Tibial nerve (tissue), 4 donors: ENCODE measurements at places on chromosomes 16 and 17. TPM values are rescaled to one million over a fixed set of nuclear protein-coding genes. Genes with fewer than 3 reads are reported as not detected.

DNA sequence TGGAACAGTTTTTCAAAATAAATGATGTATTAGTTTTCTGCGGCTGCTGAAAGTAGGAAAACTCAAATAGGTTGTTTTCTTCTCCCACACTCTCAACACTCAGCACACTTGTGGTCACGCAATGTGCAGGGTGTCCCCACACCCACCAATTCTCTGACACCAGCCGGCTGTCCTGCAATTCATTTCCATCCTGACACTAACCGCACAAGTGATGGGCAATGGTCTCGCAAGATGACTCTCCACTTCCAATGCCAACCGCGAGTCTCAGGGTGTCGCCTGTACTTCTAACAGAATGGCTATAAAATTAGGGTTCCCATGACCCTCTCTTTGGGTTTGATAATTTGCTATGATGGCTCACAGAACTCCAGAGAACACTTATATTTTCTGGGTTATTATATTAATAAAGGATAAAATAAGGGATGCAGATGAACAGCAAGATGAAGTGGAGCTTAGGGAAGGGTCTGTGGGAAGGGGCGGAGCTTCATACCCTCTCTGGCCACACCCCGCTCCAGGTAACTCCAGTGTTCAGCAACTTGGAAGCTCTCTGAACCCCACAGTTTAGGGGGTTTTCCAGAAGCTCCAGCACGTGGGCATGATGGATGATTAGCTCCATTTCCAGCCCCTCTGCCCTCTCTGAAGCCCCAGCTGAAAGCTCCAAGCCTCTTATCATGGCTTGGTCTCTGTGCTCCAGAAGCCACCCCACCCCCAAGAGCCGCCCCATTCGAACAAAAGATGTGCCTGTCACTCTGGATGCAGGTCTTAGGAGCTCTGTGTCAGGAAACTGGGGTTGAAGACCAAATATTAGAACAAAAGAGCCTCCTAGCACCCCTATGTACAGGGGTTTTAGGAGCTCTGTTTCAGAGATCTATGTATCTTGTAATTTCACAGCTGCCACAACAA, 19.8 kb downstream of the TAF1C start:
- H3K27ac ChIP-seq, result no peak overlapping the region
- H3K36me3 ChIP-seq, result no peaks in the 10 kb centered on the region
- no peaks in the 10 kb centered on the region for H3K27me3 ChIP-seq

GRCh38 chr16:87322833-87323726, 5.9 kb upstream of the C16orf95 start:
- no peaks in the 10 kb centered on the region for H3K36me3 ChIP-seq
- H3K27me3 ChIP-seq, result no peaks in the 10 kb centered on the region
- no peak overlapping the region for H3K4me3 ChIP-seq

DNA sequence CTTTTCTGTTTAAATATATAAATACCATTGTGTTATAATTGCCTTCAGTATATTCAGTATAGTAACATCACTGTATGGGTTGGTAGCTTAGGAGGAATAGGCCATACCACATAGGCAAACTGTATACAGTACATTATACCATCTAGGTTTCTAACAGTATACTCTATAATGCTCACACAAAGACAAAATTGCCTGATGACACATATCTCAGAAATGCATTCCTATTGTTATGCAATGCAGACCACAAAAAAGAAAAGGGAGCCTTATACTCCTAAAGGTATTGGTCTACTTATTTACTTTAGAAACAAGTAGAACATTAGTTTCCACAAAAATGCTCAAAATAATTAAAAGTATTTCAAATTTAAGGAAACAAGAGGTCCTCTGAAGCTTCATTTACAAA, 47.9 kb downstream of the SETD6 start:
- H3K4me3 ChIP-seq, result no peak overlapping the region
- no peak overlapping the region for H3K27ac ChIP-seq
- no peaks in the 10 kb centered on the region for H3K27me3 ChIP-seq

- no peak for DNase-seq
- H3K27ac ChIP-seq, result no peak overlapping the region
- no peaks in the 10 kb centered on the region for H3K4me1 ChIP-seq
- no peaks in the 10 kb centered on the region for H3K27me3 ChIP-seq
These were observed 133.8 kb upstream of the PLCG2 start for GRCh38 chr16:81645266-81645694.

DNA sequence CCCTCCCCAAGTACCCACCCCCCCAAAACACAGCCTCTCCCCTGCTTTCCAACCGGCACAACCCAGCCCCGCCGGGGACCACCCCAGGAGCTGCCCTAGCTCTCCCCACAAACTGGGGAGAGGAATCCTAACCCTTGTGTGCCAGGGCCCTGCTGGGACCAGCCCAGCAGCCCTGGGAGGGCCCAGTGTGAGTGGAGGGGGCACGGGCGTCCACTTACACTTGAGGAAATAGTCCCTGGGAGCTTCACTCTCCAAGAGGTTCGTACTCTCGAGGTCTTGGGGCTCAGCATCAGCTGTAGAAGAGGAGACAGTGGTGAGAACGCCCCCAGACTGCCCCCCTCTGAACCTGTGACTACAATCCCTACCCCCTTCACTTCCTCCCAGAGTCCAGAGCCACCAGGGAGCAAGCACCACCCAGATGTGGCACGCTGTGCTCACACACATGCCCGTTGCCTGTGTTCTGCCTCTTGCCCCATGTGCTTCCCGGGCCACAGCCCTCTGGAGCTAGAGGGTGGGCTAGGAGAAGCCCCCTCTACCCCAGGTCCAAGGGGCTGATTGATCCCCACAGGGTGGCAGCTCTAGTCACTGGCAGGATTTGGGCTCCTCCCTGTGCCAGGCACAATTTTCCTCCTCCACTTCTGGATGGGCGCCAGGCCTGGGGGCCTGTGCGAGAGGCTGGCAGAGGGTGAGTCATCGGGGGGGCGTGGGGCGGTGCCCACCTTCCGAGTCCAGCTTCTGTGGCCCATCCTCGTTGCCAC, 3.0 kb downstream of the TRIM47 start:
- peaks cover 68% of the 10 kb centered on the region for H3K4me1 ChIP-seq
- peak overlapping the region; percentile 96 for H3K27ac ChIP-seq
- H3K27me3 ChIP-seq, result no peaks in the 10 kb centered on the region
- H3K36me3 ChIP-seq, result no peaks in the 10 kb centered on the region
- H3K4me3 ChIP-seq, result peak overlapping the region; percentile 60

- no peaks in the 10 kb centered on the region for H3K36me3 ChIP-seq
- DNase-seq, result no peak
- no peaks in the 10 kb centered on the region for H3K4me1 ChIP-seq
- H3K4me3 ChIP-seq, result no peak overlapping the region
- no peak overlapping the region for H3K27ac ChIP-seq
These were observed 48.1 kb downstream of the HS3ST2 start for GRCh38 chr16:22862046-22862445.

GRCh38 chr16:81899601-81900000, 111.7 kb downstream of the SDR42E1 start:
- no peaks in the 10 kb centered on the region for H3K27me3 ChIP-seq
- peaks cover 6% of the 10 kb centered on the region for H3K36me3 ChIP-seq
- no peak overlapping the region for H3K4me3 ChIP-seq

DNA sequence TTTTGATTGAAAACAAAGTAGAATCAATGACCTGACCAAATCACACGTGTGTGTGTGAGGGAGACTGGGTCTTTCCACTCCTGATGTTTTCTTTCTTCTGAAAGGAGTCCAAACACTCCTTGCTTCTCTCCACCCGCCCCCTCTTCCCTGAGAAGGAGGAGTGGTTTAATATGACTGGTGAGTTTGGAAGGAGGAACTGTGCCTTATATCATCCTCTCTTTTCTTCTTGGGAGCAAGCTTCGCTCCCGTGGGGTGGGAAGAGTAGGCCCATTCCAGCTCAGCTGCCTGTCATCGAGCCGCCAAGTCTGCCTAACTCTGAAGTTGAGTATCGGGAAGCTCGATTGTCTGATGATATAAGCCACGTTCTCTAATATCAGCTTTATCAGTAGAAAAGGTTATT, 96.5 kb downstream of the YPEL2 start:
- H3K27ac ChIP-seq, result peak overlapping the region; percentile 53
- no peaks in the 10 kb centered on the region for H3K36me3 ChIP-seq
- no peaks in the 10 kb centered on the region for H3K27me3 ChIP-seq
- DNase-seq, result no peak
- no peak overlapping the region for H3K4me3 ChIP-seq

DNA sequence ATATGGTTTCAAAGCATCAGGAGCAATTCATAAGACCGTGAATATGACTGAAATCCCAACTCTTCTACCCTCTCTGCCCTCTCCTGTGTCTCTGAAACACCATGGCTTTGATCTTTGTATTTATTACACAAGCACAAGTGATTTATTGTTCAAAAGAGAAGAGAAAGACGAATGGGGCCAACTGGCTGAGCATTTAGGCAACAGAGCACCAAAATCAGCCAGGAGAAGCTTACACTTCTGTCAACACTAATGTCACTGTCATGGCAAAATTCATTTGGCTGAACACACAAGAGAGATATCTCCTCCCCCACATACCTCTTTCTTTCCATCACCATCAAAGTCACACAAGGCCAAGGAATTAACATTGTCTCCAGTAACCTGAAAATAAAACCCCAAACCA, 9.3 kb downstream of the BBS2 start:
- H3K27ac ChIP-seq, result peak overlapping the region; percentile 84
- H3K4me1 ChIP-seq, result no peaks in the 10 kb centered on the region
- H3K36me3 ChIP-seq, result peaks cover 3% of the 10 kb centered on the region
- DNase-seq, result no peak
- no peak overlapping the region for H3K4me3 ChIP-seq

DNA sequence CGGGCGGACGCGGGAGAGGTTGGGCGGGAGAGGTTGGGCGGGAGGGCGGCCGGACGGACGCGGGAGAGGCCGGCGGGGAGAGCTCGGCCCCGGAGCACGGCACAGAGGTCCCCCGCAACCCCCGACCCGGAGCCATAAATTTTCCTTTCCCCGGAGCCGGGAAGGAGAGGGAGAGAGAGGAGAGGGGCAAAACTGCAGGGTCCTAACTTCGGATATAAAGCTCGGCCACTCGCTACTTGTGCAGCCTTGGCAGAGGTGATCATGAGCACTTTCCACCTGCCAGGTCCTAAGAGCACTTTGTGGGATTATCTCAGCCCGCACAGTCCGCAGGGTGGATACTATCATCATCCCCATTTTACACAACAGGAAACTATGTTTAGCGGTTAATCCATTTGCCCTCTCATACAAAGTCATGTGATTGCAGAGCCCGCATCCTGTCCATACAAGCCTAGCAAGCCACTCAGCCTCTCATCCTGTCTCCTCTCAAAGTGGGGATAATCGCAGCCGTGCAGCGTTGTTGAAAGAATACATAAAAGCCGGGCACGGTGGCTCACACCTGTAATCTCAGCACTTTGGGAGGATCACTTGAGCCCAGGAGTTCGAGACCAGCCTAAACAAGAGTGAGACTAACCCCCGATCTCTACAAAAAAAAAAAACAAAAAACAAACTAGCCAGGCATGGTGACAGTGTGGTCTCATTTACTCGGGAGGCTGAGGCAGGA, 780 bp upstream of the DCAKD start:
- H3K27ac ChIP-seq, result peak overlapping the region; percentile 44
- H3K4me3 ChIP-seq, result peak overlapping the region; percentile 68
- peaks cover 18% of the 10 kb centered on the region for H3K4me1 ChIP-seq
- no peaks in the 10 kb centered on the region for H3K36me3 ChIP-seq

- peak overlapping the region; percentile 86 for H3K27ac ChIP-seq
- no peaks in the 10 kb centered on the region for H3K27me3 ChIP-seq
- peaks cover 35% of the 10 kb centered on the region for H3K4me1 ChIP-seq
- no peaks in the 10 kb centered on the region for H3K36me3 ChIP-seq
These were observed 32.3 kb downstream of the CPPED1 start for GRCh38 chr16:12771341-12771798.

DNA sequence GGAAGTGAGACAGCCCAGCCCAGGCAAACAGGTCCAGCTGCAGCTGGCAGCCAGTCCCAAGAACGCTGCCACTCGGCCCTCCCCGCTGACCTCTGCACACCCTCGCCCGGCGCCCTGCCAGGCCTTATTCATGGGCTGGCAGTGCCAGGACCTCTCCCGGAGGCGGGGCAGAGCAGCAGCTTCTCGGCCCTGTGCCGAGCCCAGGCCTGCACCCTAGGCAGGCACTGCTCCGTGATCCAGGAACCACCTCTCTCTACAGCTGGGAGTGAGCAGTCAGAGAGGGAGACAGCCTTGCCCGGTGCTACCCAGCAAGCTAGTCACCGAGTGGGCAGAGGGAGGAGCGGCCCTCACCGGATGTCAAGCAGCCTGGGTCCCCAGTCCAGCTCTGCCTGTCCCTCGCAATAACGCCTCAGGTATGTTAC, 79.9 kb upstream of the CBX4 start:
- no peaks in the 10 kb centered on the region for H3K36me3 ChIP-seq
- peaks cover 12% of the 10 kb centered on the region for H3K4me1 ChIP-seq
- peaks cover 56% of the 10 kb centered on the region for H3K27me3 ChIP-seq

DNA sequence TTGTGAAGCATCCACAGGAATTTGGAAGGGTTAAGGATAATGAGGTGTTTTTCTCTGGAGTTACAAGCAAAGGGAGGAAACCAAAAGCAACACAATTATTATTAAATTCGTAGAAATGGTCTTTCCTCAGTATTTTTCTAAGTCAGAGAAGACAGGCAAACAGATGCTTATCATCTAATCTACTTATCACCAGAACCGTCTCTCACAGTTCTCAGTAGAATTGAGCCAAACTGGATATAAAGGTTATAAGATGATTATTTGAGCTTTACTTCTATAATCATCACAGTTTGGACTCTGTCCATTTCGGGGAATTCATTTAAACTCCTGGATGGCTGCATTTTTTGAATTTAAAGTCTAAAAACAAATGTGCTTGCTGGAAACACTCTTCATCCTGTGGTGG, 245.0 kb downstream of the KCNJ2 start:
- H3K27me3 ChIP-seq, result no peaks in the 10 kb centered on the region
- no peak overlapping the region for H3K4me3 ChIP-seq
- no peak for DNase-seq
- no peak overlapping the region for H3K27ac ChIP-seq

DNA sequence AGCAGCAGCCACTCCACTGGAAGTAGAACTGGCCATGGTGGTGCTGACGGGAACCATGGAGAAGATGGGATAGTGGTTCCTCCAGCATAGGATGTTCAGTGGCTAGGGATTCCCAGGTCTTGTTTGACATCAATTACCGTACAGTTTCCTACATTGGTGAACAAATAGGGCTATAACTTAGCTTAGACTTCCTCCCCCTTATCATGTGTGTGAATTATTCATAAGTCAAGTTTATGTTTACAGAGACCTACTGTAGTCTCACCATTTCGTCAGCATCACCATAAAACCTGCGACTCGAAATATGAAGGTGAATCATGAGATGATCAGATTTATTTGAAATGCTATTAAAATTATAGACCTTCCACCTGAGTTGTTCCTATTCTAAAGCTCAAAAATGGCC, 1.2 kb downstream of the KRTAP2-3 start:
- no peaks in the 10 kb centered on the region for H3K27me3 ChIP-seq
- no peak for DNase-seq
- no peak overlapping the region for H3K27ac ChIP-seq

- no peak for DNase-seq
- H3K27me3 ChIP-seq, result no peaks in the 10 kb centered on the region
- H3K27ac ChIP-seq, result no peak overlapping the region
- no peak overlapping the region for H3K4me3 ChIP-seq
These were observed 88.7 kb downstream of the AXIN2 start for GRCh38 chr17:65472666-65473309.

RANBP10 gene
- 8.1 TPM for total RNA-seq

FOXN1 gene
- not detected for total RNA-seq

DLX4 gene
- not detected for total RNA-seq

STAC2 gene
- not detected for total RNA-seq

LRRC37A3 gene
- 13.5 TPM for total RNA-seq

TMEM98 gene
- total RNA-seq, result 170 TPM
